ENCODE measurements at places on chromosomes 3 and 15.
A peak's percentile ranks its signal among the peaks of the same experiment; 100 is the strongest.

DNA sequence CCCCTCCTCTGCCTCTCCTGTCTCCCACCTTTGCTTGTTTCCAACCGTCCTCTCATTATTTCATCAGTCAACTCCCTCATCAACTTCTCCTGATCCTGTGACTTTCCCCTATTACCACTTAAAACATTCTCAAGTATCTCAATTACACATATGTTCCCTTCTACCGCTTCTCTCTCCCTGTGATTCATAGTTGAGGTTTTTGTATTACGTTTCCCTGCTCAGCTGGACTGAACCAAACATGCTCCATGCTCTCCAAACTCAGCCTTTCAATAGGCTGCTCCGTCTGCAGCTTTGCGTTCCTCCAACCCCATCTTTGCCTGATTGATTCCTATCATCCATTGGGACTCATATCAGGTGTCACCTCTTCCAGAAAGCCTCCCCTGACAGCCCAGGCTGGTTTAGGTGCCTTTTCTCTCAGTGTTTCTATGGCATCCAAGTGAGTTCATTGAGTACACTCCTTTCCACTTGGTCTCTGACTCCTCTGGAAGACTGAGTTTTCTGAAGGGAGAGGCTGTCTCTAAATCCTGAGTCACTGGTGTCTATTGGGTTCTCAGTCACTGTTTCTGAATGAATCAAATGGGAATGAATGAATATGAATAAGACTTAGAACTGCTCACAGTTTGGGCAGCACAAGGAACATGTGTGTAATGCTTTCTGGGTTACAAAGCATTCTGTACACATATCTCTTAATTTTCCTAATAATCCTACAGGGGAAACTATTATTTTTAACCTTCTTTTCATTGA lies 56.4 kb downstream of the PLD1 start:
- DNase-seq: peak; percentile 12

GRCh38 chr3:9803494-9803893 lies 6.6 kb upstream of the TTLL3 start:
- DNase-seq: no peak

DNA sequence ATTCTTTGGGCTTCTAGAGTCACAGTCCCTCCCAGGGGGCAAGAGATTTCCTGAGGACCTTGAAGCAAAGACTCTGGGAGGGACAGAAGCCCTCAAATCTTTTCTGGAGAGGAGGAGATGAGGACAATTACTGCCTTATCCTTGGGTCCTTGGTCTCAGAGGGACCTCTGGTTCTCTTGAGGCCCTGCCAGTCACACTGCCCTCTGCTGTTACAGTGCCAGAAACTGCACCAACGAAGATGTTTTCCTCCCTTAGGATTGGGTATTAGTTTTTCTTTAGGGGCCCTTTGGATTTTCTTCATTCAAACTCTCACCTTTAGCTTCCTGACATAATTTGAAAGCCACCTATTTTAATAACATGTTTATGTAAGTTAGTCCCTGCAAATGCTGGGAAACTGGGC lies 58.2 kb upstream of the SCN5A start:
- peak; percentile 0 for DNase-seq

GRCh38 chr15:28118083-28118482 lies 19.0 kb upstream of the OCA2 start:
- no peak for DNase-seq

DNA sequence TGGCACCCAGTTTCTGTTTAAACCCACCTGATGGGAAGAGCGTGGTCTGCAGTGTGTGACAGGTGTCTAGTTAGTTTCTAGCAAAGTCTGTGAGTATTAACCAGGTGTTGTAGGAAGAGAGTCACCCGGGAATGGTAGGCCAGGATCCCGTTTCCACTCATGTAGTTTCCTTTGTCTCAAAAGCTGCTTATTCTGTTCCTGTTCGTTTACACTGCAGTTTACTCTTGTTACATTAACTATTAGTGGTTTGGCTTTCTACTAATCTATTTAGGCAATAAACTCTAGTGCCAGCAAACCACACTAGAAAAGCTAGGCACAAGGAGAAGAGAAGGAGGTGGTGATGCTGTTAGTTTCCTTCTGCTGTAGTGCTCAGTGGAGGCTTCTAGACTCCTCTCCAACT lies 32.7 kb downstream of the WDR76 start:
- DNase-seq: no peak

DNA sequence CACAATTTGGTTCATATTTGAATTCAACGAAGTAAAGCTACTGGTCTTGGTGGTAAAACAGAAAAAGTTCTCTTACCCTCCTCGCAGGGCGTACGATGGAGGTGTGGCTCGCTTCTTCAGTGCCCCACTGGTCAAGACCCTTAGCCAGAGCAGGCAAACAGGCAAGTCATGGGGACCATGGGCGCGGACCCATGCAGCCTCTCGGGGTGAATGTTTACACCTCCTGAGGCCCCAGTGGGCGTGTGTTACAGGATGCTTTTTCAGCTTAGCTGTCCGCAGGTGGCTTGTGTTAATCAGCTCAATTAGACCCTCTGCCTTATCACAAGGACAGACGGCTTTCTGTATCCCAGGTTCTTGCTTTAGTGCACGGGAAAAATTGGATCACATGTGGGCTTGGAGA lies 991.8 kb downstream of the GBE1 start:
- no peak for DNase-seq

Data from kidney glomerular epithelial cell (primary cell).